ENCODE measurements at places on chromosomes 13 and 19.

GRCh38 chr13:41019011-41019487, at the start of gene ELF1:
TSS of gene ELF1 (minus strand) at chr13:41019316. CDS start at chr13:40982054, 37,262 bp downstream.
- DNase-seq, result peak; percentile 46

DNA sequence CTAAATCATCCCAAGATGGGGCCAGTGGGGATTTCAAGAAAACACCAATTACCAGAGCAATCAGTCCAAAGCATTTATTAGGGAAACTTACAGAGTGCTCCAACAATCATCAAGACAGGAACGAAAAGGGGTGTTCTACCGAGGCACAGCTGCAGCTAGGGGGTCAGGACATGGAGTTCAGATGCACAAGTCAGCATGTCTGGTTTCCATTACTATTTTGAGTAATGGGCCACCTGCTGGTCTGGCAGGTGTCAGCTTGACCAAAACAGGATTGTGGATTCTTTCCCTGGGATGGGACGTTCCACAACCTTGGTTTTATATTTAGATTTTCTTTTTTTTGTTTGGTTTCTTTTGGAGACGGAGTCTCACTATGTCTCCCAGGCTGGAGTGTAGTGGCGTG, 3.9 kb upstream of the UBL5 start:
- no peak for DNase-seq

DNA sequence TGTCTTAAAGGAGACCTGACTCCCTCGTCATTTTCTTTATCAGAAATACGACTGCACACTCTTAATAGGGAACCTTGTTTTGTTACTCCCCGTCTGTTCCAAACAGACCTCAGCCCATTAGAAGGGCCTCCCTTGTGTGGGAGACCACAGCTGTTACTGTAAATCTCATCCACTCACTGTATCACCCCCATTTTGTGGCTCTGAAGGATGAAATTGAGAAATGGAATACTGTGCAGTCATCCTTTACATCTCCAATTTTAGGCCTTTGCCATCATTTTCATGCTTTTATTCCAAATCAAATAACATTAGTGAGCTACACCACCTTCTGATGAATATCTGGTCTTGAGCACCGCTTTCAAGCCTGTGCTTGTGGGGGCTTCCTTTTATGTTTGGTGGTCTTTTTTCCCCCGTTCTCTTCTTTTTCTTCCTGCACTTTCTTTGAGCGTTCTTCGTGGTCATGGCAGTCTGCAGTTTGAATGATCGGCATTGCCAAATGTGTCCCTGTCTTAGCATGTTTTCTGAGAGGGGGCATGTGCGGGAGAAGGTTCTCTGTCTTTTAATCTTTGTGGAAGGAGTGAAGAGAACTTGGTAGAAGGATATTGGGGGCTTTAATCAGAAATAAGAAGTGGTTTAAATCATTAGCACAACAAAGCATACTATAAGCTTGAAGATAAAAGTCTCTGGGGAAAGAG, 65.8 kb downstream of the GGACT start:
- DNase-seq, result no peak

- no peak for DNase-seq
Observed at GRCh38 chr19:33394006-33394722, 20.7 kb downstream of the CEBPG start.

GRCh38 chr13:67554746-67555452, 324.8 kb upstream of the PCDH9 start:
- DNase-seq, result no peak

GRCh38 chr19:51158474-51159129, 16.5 kb downstream of the SIGLEC7 start:
- peak; percentile 5 for DNase-seq

DNA sequence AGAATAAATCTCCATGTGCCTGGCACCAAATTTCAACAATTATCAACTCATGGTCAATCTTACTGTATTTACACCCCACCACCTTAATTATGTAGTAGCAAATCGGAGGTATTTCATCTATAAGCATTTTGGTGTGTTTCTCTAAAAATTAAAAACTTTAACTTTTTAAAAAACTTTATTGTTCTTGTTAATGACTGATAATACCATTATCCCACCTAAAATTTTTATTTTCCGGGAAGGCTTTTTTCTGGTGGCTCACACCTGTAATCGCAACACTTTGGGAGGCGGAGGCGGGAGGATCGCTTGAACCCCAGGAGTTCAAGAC, 453 bp upstream of the PDCD2L start:
- no peak for DNase-seq

GRCh38 chr13:109481040-109481439, 305.3 kb downstream of the IRS2 start:
- DNase-seq, result no peak

- DNase-seq, result no peak
Observed at GRCh38 chr19:7862413-7862951, 11.7 kb downstream of the PRR36 start.

DNA sequence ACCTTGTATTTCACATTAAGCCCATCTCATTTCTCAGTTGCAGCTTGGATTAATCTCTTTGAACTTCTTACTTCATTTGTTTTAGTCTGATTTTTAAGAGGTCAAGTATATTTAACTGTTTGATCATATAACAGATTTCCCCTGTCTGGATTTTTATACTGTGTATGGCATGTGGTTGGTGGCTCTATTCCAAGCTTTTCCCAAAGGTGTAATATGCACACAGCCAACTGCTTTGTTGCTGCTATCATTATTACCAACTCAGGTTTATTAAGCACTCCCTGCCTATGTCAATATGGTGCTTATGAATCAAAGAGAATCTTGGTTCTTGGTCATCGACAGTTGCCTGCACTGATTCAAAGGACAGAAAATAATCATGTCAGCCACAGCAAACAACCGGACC, 92.6 kb downstream of the RAP2A start:
- no peak for DNase-seq

- DNase-seq, result no peak
Observed at GRCh38 chr13:41250993-41251392, 12.4 kb downstream of the MTRF1 start.

- no peak for DNase-seq
Observed at GRCh38 chr13:112728375-112729126, 38.7 kb downstream of the ATP11A start.
